ENCODE measurements at places on chromosomes 16 and 17. TPM values are rescaled to one million over a fixed set of nuclear protein-coding genes. Genes with fewer than 3 reads are reported as not detected.

CDH13 gene
- 45.0 TPM for total RNA-seq

OR1F1 gene
- total RNA-seq = not detected

PRAC2 gene
- not detected for total RNA-seq

CCL4L2 gene
- total RNA-seq = not detected

CLEC10A gene
- not detected for total RNA-seq

SOX15 gene
- total RNA-seq = 207 TPM

TRAF4 gene
- 60.8 TPM for total RNA-seq

KRTAP2-1 gene
- total RNA-seq = not detected

ABCC6 gene
- total RNA-seq = not detected

DCTN5 gene
- total RNA-seq = 39.8 TPM

LPO gene
- total RNA-seq = not detected

PRSS21 gene
- 3.8 TPM for total RNA-seq

PRCD gene
- total RNA-seq = 0.84 TPM

MYH2 gene
- total RNA-seq = not detected

RNF166 gene
- 12.8 TPM for total RNA-seq

Data from hair follicular keratinocyte (primary cell).